Panc1 (cell line): ENCODE measurements at places on chromosomes 3 and 15. TPM values are rescaled to one million over a fixed set of nuclear protein-coding genes. Genes with fewer than 3 reads are reported as not detected.

The SST gene
- total RNA-seq = not detected

DNA sequence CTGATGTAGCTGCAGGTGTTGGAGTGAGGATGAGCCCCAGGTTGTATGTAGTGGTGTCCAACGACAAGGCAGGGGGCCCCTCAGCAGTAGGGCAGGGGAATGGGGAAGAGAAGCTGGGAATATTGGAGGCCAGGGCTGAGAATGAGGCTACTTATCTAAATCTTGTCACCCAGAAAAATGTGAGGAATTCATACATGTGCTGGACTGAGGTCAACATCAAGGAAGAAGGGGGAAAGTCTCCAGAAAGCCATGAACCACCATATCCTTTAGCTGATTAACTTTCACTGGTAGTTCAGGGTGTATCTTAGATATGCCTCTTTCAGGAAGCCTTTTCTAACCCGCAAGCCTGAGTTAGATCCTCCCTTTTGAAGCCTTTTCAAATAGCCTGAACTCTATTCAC is 22.6 kb upstream of the FSTL1 start:
- DNase-seq = no peak

The DYNLT2B gene
- 41.4 TPM for total RNA-seq

DNA sequence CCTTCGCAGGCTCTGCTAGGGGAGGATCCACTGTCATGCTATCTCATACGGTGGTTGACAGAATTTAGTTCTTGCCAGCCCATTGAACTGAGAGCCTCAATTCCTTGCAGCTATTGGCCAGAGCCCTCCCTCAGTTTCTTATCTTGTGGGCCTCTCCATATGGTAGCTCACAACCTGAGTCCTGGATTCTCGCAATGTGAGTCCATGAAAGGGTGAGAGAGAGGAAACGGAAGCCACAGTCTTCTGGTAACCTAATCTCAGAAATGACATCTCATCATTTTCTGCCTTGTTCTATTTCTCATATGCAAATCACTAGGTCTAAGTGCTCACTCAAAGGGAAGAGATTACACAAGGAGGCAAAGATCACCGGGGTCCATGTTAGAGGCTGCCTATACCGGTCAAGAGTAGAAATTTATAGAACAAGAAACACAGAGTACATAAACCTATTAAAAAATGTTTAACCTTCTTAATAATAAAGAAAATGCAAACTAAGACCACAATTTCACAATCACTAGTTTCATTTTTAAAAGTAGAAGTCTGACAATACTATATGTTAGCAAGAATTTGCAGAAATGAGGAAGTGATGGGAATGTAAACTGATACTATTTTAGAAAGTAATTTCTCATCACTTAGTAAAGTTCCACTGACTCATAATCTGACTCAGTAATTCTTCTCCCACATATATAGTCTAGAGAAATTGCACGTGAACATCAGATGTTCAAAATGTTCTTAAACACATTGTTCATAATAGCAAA is 378.4 kb upstream of the AGTR1 start:
- DNase-seq = no peak

DNA sequence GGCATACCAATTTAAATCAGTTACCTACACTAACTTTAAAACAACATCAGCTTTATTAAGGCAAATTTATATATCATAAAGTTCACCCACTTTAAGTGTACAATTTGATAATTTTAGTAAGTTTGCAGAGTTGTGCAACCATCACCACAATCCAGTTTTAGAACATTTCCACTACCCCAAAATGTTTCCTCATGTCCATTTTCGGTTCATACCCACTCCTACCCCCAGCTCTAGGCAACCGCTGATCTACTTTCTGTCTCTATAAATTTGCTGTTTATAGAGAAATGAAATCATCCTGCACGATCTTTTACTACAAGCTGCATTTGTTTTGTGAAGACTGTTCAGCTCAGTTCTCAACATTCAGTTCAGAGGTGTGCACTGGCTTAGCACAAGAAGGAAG is 31.5 kb upstream of the FAM81A start:
- DNase-seq = no peak

DNA sequence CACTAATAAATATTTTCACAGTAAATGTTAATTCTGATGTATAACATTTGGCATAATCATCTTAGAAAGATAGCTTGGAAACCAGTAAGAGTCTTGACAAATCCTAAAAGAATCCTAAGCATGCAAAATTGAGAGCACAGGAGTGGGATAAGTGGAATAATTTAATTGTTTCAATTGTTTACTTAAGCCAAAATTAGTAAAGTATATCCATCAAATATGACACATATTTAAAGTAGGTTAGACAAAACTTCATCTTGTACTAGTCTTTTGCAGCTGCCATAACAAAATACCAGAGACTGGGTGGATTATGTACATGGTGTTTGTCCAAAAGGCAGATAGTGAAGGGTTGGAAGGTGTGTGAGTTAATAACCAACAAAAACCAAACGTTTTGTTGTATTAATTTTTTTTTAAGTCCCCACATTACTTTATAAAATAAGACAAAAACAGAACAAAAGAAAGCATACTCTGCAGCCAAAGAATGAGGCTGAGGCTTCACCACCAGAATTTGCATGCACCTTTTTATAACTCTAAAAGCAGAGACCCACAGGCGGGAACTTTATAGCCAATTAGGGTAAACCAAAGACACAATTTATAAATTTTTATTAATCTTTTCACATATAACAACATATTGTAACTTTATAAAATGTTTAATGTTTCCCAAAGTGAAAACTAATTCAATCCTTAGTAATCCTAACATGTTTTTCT is 41.9 kb upstream of the CD200R1L start:
- no peak for DNase-seq

The EEFSEC gene
- 15.4 TPM for total RNA-seq

GRCh38 chr3:194312743-194313281 is 38.3 kb downstream of the CPN2 start:
- no peak for DNase-seq

The DNAH1 gene
- 2.4 TPM for total RNA-seq

DNA sequence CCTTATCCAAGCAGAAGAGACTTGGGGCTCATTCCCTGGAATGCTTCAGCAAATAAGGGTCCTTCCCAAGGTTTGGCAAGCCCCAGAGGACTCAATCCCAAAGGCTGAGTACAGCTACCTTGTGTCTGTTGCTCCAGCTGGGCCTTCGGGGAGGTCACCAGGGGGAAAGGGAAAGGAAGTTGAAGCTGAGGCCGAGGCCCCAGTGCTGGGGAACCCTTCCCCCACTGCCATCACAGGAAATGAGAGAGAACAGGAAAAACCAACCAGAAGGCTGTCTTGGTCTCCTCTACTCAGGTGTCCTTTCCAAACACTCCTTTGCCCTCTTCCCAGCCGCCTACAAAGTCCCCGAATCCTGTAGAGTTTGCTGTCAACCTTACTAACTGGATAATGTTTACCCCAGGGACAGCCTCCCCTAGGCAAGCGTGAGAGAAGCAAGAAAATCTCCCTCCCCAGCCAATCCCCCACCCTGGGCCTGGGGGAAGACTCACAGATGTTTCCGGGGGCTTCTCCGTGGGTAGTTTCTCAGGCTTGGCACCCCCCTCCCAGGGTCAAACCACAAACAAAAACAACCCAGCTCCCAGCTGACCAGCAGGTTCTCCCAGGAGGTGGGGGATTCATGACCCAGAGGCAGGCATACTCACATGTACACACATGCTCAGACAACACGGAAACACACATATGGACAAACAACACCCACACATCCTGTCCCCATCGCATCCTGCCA is 5.5 kb downstream of the CSRNP1 start:
- DNase-seq = no peak

- DNase-seq = no peak
These were observed 279.3 kb upstream of the LRRFIP2 start for GRCh38 chr3:37453393-37454389.

DNA sequence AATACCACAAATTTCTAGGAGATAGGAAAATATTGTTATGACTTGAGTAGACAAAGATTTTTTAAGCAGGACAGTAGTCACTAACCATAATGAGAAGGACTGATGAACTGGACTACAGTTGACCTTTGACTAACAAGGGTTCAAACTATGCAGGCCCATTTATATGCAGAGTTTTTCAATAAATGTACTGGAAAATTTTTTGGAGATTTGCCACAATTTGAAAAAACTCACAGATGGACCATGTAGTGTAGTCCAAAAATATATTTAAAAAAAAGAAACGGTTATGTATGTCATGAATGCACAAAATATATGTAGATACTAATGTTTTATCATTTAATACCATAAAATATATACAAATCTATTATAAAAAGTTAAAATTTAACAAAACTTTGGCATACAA is 151.8 kb downstream of the LRRN1 start:
- DNase-seq = no peak

GRCh38 chr15:90266061-90266431 is 574 bp downstream of the NGRN start:
- peak; percentile 20 for DNase-seq

- DNase-seq = no peak
These were observed 43.1 kb upstream of the LIMD1 start for GRCh38 chr3:45551214-45552010.

The PPP2R3A gene
- total RNA-seq = 8.1 TPM

DNA sequence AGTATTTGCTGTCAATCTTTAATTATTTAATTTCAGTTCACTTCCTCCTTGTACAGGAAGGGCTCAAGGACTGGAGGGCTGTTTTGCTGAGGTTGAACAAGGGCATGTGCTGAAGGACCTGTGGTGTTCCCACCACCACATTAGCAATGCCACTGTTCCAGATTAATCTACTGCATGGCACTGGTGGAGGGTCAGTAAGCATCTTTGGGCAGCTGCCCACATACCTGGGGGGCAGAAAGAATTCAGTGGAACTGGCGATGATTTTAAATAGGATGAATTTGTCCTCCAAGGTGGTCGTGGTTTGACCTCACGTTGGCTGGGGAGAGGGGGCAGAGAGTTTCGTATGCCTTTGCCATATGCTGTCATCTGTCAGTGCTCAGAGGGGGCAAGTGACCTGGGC is 244.8 kb downstream of the TLE3 start:
- DNase-seq = no peak

DNA sequence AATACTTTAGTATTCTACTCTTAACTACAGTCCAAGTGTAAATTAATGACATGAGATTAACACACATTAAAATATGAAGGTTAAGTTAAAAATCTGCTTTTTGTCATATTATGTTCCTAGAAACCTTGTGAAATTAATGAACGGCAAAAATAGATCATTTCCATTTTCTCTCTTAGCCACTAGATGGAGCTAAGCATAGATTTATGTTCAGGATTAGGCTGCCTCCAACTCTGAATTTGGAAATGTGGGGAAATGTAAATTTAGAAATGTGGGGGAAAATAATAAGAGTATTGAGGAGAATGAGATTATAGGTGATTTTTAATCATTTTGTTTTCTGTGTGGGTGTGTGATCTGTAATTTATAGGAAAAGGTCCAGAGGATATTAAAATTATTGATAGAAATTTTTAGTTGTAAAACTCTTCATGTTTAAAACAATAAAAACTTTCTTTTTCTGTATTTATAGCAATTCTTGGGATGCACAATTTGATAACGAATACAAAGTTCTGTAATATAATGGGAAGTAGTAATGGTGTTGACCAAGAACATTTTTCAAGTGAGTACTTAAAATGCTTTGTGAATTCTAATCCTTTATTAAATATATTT is 59.2 kb downstream of the TMOD3 start:
- DNase-seq = no peak

DNA sequence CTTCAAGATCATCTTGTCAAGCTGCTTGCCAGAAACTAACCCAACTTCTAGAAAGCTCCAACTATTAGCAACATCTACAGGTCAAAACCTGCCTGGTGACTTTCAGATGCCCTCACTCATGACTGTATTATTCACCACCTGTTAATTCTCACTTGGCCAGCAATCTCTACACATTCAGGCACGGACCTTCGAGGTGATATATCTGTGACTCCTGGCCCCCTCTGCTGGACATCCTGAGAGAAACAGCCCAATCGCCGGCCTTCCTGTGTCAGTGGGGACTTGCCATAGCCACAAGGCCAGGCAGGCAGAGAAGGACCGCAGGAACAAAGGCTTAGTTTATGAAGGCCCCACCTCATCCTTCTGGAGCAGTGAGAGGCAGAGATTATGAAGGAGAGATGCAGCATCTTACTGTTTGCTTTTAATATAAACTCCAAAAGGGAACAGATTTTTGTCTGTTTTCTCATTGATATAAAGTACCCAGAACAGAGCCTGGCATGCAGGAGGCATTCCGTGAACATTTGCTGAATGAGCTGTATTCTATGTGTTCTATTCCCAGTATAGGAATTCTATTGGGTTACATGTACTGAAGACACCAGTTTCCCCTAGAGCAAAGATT is 24.4 kb upstream of the OCA2 start:
- peak; percentile 36 for DNase-seq

DNA sequence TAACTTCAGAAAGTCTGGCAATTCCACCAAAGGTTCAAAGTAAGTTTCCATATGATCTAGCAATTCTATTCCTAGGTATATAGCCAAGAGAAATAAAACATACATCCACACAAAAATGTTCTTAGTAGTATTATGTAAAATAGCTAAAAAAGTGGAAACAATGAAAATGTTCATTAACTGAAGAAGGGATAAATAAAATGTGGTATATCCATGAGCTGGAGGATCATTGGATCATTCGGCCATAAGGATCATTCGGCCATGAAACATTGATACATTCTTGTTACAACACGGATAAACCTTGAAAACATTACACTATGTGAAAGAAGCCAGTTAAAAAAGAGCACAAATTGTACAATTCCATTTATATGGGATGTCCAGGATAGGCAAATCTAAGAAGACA is 2.4 kb downstream of the KPNA4 start:
- no peak for DNase-seq

The ANKDD1A gene
- total RNA-seq = 6.8 TPM

The TRIM71 gene
- total RNA-seq = 0.18 TPM

- no peak for DNase-seq
These were observed 56.0 kb upstream of the CHRM5 start for GRCh38 chr15:33912326-33912725.

DNA sequence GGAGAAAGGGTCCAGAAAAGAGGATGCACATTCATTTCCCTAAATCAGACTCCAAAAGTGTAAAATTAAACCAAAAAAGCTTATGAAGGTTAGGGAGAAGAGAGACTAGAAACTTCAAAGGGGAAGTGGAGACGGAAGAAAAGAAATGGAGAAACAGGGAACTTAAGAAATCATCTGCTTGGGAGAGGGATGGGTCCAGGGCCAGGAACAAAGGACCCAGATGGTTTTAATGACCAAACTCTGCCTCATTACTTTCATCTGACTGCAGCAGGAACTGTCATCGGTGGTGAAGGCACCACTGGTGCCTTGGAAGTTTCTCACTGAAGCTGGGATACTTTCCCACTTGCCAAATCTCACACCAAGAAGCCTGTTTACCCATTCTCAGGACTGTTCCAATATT is 70.5 kb upstream of the SLC4A7 start:
- no peak for DNase-seq

DNA sequence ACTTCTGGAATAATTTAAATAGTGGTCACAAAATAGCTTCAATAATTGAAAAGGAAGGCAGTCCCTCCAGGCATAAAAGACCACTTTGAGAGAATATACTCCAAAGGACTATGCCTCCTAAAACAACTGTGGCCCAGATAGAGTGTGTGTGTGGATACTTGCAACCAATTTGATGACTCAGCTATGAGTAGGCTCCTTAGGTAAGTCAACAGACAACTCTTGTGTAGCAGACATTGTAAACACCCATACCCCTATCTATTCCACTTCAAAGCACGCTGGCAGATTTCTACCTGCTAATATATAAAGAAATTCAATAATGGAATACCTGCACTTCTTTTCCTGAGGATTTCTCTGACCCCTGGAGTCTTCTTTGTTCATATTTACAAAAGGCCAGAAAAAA is 254.5 kb downstream of the NEK10 start:
- peak; percentile 7 for DNase-seq
